ENCODE measurements at places on chromosomes 3 and 15. TPM values are rescaled to one million over a fixed set of nuclear protein-coding genes. Genes with fewer than 3 reads are reported as not detected.
A peak's percentile ranks its signal among the peaks of the same experiment; 100 is the strongest.

The ACTR8 gene
- total RNA-seq: 41.0 TPM

GRCh38 chr15:99434506-99435112, 131.2 kb upstream of the MEF2A start:
- H3K27ac ChIP-seq: no peak overlapping the region
- H3K36me3 ChIP-seq: no peaks in the 10 kb centered on the region
- H3K4me3 ChIP-seq: no peak overlapping the region
- no peak for DNase-seq
- no peaks in the 10 kb centered on the region for H3K27me3 ChIP-seq
- H3K4me1 ChIP-seq: peaks cover 11% of the 10 kb centered on the region

GRCh38 chr15:95323796-95324195, 1006.7 kb upstream of the NR2F2 start:
- DNase-seq: no peak
- no peak overlapping the region for H3K4me3 ChIP-seq
- H3K27me3 ChIP-seq: peaks cover 28% of the 10 kb centered on the region
- no peak overlapping the region for H3K27ac ChIP-seq

GRCh38 chr15:42159381-42160015, 3.1 kb upstream of the PLA2G4F start:
- no peak for DNase-seq
- no peak overlapping the region for H3K4me3 ChIP-seq
- H3K4me1 ChIP-seq: peaks cover 11% of the 10 kb centered on the region
- H3K27me3 ChIP-seq: no peaks in the 10 kb centered on the region

The MKRN3 gene
- total RNA-seq: 0.13 TPM

- H3K27ac ChIP-seq: no peak overlapping the region
- no peaks in the 10 kb centered on the region for H3K4me1 ChIP-seq
- H3K36me3 ChIP-seq: peaks cover 8% of the 10 kb centered on the region
- no peak overlapping the region for H3K4me3 ChIP-seq
These were observed 37.9 kb downstream of the NR1I2 start for GRCh38 chr3:119819806-119820205.

- H3K4me3 ChIP-seq: no peak overlapping the region
- H3K36me3 ChIP-seq: no peaks in the 10 kb centered on the region
- H3K4me1 ChIP-seq: no peaks in the 10 kb centered on the region
- DNase-seq: no peak
These were observed 270.3 kb downstream of the IL5RA start for GRCh38 chr3:2839876-2840275.

The TMIE gene
- 0.11 TPM for total RNA-seq

The NMB gene
- 14.0 TPM for total RNA-seq

GRCh38 chr15:35505809-35506208, 40.2 kb downstream of the DPH6 start:
- H3K36me3 ChIP-seq: no peaks in the 10 kb centered on the region
- no peaks in the 10 kb centered on the region for H3K4me1 ChIP-seq
- no peak overlapping the region for H3K27ac ChIP-seq
- H3K4me3 ChIP-seq: no peak overlapping the region
- no peaks in the 10 kb centered on the region for H3K27me3 ChIP-seq

DNA sequence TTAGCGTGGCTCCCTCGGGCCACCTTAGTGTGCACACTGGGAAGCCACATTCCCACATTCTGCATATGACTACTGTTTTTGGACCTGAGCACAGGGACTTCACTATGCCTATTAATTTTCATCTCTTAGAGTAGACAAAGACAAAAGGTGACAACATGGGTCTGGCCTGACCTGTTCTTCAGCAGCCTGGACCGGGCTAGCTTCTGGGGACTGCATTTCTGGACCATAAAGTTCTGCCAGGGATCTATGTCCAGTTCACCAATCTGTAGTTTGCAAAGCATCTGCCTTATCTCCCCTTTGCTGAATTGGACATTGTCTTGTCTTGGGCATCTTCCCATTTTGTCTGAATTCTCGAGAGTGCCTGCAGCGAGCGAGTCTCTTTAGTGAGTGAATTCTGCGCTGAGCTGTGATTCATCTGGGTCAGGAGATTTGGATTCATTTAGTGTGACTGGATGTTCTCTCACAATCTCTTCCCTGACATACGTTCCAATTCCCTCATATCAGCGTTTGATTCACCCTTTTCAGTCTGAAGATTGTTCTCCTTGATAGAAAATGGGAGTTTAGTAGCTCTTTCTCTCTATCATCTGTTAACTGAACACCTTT, 112.2 kb upstream of the PLXNA1 start:
- H3K27me3 ChIP-seq: no peaks in the 10 kb centered on the region
- no peak overlapping the region for H3K4me3 ChIP-seq
- no peak overlapping the region for H3K27ac ChIP-seq
- H3K4me1 ChIP-seq: no peaks in the 10 kb centered on the region

The FILIP1L gene
- 45.0 TPM for total RNA-seq

The INO80 gene
- 25.9 TPM for total RNA-seq

GRCh38 chr3:16401273-16401672, 112.2 kb downstream of the RFTN1 start:
- H3K4me1 ChIP-seq: peaks cover 26% of the 10 kb centered on the region
- no peaks in the 10 kb centered on the region for H3K36me3 ChIP-seq
- H3K4me3 ChIP-seq: no peak overlapping the region
- H3K27ac ChIP-seq: no peak overlapping the region
- DNase-seq: no peak

The FMN1 gene
- total RNA-seq: 2.0 TPM

DNA sequence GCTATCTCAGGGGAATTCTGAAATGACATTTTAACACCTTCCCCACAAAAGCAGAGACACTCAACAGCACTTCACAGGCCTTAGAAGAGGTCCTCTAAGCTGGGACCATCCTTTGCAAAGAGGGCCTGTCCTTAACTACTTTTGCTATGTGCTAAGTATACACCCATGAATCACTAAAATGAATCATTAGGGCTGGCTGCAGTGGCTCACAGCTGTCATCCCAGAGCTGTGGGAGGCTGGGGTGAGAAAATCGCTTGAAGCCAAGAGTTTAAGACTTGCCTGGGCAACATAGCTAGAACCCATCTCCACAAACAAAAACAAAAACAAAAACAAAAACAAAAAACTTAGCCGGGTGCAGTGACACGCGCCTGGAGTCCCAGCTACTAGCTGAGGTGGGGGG, 53.9 kb upstream of the MELTF start:
- peak overlapping the region; percentile 42 for H3K4me3 ChIP-seq
- H3K36me3 ChIP-seq: 0 out of 2 replicates have a peak, but pooled peaks cover 3% of the 10 kb centered on the region
- peak overlapping the region; percentile 90 for H3K27ac ChIP-seq

GRCh38 chr15:56307180-56307579, 58.0 kb upstream of the TEX9 start:
- H3K27ac ChIP-seq: no peak overlapping the region
- no peaks in the 10 kb centered on the region for H3K36me3 ChIP-seq
- no peak for DNase-seq
- H3K4me3 ChIP-seq: no peak overlapping the region
- H3K4me1 ChIP-seq: no peaks in the 10 kb centered on the region

DNA sequence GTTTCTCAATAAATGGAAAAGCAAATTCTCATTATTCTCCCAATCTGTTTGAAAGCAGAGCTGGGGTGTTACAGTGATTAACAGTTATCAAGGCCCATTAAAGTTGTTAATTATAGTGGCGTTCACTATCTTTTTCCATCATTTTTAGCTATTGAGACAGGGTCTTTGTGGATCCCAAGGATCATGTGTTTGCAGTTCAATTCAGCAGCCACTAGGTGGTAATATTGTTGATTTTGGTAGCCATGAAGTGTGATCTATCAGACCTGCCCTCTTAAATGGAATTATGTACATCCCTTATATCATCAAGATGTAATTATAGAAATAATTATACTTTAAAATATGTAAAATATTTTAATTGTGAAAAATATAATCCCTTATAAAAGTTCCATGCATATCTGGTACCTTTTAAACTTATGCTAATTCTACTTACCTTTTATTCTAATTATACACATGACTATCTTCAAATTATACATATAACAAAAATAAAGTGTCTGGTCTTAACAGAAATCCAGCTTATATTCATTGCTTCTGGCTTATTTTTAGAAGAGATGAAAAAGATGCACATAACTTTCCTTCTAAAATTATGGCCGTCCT, 126.4 kb downstream of the GREM1 start:
- DNase-seq: peak; percentile 63
- H3K27ac ChIP-seq: peak overlapping the region; percentile 97
- H3K36me3 ChIP-seq: no peaks in the 10 kb centered on the region
- H3K4me3 ChIP-seq: peak overlapping the region; percentile 35
- peaks cover 49% of the 10 kb centered on the region for H3K4me1 ChIP-seq

DNA sequence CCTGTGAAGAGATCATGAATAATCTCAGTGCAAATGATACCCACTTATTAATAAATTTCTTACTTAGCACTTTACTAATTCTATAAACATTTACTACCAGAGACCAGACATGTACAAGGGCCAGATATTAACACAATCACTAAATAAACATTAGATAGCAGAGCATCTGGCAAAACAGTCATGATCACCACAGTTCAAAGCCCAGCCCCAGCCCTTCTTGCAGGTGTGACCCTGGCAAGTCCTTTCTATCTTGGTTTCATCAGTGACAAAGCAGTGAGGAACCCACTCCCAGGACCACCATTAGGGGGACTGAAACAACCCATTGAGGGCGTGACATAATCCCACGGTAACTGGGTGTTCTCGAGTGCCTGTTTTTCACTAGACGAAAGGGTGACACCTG, 11.6 kb downstream of the ZXDC start:
- H3K36me3 ChIP-seq: peaks cover 46% of the 10 kb centered on the region
- H3K27me3 ChIP-seq: no peaks in the 10 kb centered on the region
- H3K4me1 ChIP-seq: no peaks in the 10 kb centered on the region
- no peak overlapping the region for H3K4me3 ChIP-seq

The SPTSSB gene
- not detected for total RNA-seq

The TAMM41 gene
- 8.2 TPM for total RNA-seq

- H3K27me3 ChIP-seq: no peaks in the 10 kb centered on the region
- H3K36me3 ChIP-seq: no peaks in the 10 kb centered on the region
These were observed 181.1 kb downstream of the STT3B start for GRCh38 chr3:31713816-31714215.

GRCh38 chr15:78947506-78947905, 2.7 kb upstream of the CTSH start:
- no peaks in the 10 kb centered on the region for H3K36me3 ChIP-seq
- DNase-seq: no peak
- no peaks in the 10 kb centered on the region for H3K4me1 ChIP-seq
- no peak overlapping the region for H3K27ac ChIP-seq

The ZNF592 gene
- total RNA-seq: 9.8 TPM

- DNase-seq: peak; percentile 34
- H3K27ac ChIP-seq: no peak overlapping the region
- no peak overlapping the region for H3K4me3 ChIP-seq
- H3K4me1 ChIP-seq: peaks cover 9% of the 10 kb centered on the region
- no peaks in the 10 kb centered on the region for H3K36me3 ChIP-seq
- H3K27me3 ChIP-seq: no peaks in the 10 kb centered on the region
These were observed 4.2 kb upstream of the NPHP3 start for GRCh38 chr3:132726341-132726823.

- H3K4me1 ChIP-seq: peaks cover 25% of the 10 kb centered on the region
- peaks cover 19% of the 10 kb centered on the region for H3K36me3 ChIP-seq
- H3K4me3 ChIP-seq: no peak overlapping the region
- H3K27me3 ChIP-seq: no peaks in the 10 kb centered on the region
These were observed 6.3 kb downstream of the CHAC1 start for GRCh38 chr15:40959331-40960141.

- no peaks in the 10 kb centered on the region for H3K27me3 ChIP-seq
- 0 out of 2 replicates have a peak, but pooled peaks cover 6% of the 10 kb centered on the region for H3K4me1 ChIP-seq
- DNase-seq: peak; percentile 65
- H3K36me3 ChIP-seq: no peaks in the 10 kb centered on the region
- H3K27ac ChIP-seq: no peak overlapping the region
These were observed 1.2 kb upstream of the ANP32A start for GRCh38 chr15:68821841-68822381.

- no peak for DNase-seq
- no peaks in the 10 kb centered on the region for H3K4me1 ChIP-seq
- no peak overlapping the region for H3K4me3 ChIP-seq
- no peaks in the 10 kb centered on the region for H3K36me3 ChIP-seq
These were observed 17.5 kb upstream of the HHATL start for GRCh38 chr3:42720126-42720525.

The RBP2 gene
- not detected for total RNA-seq

All from GM23248 (cell line).